ENCODE measurements at places on chromosomes 12 and 14.

DNA sequence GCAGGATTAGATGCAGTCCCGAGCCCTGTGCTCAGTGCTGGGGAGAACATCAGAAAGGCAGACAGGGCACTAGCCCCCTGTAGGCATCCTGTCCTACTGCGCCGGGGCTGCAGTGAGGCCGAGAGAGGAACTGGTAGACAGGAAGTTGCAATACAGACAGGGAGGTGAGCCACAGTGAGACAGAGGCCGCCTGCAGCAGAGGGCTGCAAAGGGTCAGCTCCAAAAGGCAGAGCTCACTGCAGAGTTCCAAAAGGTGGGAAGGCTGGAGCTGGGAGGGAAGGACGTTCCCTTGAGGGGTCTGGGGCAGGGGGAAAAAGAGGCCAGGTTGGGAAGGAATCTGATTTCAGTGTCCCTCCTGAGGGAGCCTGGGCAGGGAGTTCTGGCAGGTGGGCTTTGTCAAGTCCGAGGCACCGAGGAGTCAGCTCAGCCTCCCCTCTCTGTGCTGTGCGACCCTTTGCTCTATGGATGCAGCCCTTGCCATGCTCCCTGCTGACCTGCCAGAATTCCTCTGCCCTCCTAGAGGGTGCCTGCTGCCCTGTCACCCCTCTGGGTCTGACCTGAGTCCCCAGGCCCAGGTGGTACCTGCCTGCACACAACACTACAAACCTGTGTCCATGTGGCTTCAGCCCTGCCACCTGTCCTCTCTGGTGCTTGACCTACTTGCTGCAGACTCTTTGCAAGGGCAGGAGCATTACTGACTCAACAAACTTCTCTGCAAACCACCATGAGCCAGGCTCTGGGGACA lies 63.5 kb downstream of the PRMT8 start:
- no peak for DNase-seq

GRCh38 chr12:51774933-51775332 lies 73.6 kb downstream of the FIGNL2 start:
- DNase-seq: no peak

DNA sequence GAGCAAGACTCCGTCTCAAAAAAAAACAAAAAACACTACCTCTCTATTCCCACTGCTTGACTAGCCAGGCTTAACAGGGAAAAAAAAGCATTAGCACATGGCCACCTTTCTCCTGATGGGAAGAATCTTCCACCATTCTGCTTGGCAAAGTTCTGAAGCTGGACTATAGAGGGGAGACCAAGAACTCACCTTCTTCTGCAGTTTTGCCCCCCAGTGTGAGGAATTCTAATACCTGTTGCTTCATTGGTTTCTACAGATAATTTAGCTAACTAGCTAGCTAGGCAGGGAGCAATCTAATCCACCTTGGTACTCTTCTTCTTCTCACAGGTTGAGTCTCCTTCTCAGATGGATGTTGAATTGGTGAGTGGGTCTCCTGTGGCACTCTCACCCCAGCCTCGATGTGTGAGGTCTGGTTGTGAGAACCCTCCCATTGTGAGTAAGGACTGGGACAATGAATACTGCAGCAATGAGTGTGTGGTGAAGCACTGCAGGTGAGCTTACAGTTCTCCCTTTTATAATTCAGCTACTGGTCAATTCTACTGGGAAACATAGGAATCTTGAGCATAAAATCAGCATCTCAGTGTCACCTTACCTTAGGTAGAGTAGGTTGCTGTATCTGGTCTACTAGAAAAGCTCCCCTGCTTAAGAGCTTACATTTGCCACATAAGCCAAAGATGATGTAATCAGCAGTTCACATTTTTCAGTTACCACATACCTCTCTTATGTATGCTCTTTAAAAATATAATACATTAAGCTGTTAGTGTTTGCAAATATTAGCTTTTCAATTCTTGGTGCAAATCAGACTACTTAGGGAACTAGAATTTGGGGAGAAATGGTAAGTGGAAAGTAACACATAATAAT lies 16.0 kb downstream of the METTL3 start:
- peak; percentile 19 for DNase-seq

- DNase-seq: no peak
Observed at GRCh38 chr14:68777644-68778043, 15.2 kb downstream of the ZFP36L1 start.

GRCh38 chr14:79111987-79112501 lies 941.9 kb downstream of the NRXN3 start:
- peak; percentile 4 for DNase-seq

DNA sequence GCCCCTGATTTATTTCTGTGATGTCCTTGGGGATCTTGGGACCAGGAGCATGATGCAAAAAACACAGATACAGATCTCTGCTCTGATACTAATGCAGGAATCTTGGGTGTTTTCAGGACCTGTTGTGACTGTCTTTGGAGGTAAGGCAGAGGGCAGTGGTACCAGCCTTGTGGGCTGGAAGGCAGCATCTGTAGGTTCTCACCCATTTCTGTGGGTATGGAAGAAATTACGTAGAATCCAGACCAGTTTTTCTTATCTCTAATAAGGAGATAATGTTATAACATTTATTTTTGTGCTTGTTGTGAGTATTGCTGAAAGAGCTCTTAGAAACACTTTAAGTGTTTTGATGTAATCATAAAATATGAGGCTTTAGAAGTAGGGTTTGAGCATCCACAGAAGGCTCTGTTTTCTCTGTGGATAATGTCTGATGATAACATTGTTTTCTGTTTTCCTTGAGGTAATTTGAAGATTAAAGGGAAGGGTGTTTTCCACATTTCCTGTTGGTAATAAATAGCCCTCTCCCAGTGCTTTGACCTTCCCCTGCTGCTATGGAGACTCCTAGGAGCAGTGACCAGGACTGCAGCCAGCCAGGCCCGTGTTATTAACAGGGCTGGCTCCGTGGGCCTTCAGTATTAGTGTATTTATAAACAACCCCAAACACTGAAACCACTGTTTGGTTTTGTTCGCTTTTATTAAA lies 9.4 kb upstream of the DCP1B start:
- no peak for DNase-seq

DNA sequence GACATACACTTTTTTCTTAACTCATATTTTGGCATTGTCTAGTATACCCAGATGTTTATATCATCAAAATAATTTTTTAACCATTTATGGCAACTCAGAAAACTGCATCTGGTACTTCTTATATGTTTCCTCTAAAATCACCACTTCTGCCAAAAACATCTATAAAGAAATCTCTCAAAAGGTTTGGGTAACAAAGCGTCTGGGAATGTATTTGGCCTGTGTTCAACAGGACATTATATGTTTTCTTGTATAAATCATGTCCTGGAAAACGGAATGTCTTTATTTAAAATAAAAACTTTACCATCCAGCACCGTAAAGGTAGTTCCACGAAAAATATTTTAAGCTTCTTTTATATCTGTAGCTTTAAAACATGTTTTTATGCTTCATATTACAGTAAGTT lies 36.1 kb upstream of the FBLN5 start:
- peak; percentile 59 for DNase-seq

DNA sequence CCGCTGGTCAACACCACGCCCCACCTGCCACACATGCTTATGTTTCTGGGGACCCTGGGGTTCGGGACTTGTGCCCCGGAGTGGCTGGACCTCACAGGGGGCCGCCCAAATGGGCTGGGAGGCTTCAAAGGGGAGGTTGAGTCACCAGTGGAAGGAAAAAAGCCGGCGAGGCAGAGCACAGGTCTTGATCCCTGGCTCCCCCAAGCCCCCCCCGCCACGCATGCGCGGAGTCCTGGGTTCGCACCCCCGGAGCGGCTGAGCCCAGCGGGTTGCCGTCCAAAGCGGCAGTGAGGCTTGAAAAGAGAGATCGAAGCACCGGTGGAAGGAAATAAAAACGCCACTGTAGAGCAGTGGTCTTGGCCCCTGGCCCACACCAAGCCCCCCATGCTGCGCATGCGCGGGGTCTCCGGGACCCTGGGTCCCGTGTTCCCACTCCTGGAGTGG lies 313.5 kb downstream of the ALG10 start:
- no peak for DNase-seq

- DNase-seq: no peak
Observed at GRCh38 chr14:77883131-77883846, 83.4 kb downstream of the ADCK1 start.

DNA sequence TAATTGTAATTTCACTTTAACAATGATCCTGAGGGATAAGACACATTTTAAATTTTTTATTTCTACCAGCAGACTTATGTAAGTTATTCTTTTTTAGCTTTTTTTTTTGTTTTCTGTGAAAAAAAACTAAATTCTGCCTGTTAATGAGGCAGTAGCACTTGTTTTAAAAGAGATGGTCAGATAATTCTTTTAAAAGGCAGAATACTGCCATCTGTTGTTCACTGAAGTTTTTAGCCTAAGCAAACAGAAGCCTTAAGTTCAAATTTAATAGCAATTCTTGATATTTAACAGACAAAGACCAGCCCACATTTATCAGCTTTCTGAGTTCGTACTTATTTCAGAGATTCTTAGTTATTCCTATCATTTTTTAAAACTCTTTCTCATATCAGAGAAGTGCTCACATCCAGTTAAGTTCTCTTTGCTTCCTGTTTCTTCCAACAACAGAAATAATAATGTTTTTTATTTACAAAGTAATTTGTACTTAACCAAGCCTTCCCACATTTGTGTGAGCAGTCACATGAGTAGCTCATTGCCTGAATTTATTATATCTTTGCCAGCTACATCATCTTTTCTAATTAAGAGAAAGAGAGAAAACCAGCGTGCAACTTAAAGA lies 93.4 kb upstream of the SLCO1C1 start:
- DNase-seq: peak; percentile 76

- DNase-seq: no peak
Observed at GRCh38 chr12:69620921-69621320, 10.2 kb upstream of the LRRC10 start.

GRCh38 chr12:55850893-55851292 lies 8.2 kb upstream of the MMP19 start:
- DNase-seq: peak; percentile 69

DNA sequence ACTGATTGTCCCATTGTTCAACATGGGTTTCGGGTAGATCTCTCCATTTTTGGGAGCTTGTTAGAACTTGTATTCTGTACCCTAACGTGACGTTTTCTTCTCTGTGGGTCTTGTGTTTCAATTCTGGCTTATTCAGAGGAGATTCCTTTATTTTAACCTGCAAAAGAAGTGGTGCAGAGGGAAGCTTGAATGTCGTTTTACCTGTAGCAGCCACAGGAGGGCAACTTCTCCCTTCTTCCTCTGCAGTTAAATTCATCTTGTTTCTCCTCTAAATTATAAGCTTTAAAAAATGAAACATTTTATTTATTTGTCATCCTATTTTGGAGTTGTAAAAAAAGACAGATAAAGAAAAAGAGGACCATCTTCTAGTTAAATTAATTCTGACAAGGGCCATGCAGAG lies 13.7 kb upstream of the CLEC4D start:
- DNase-seq: no peak

GRCh38 chr12:120849765-120850164 lies 54.4 kb downstream of the SPPL3 start:
- peak; percentile 51 for DNase-seq

DNA sequence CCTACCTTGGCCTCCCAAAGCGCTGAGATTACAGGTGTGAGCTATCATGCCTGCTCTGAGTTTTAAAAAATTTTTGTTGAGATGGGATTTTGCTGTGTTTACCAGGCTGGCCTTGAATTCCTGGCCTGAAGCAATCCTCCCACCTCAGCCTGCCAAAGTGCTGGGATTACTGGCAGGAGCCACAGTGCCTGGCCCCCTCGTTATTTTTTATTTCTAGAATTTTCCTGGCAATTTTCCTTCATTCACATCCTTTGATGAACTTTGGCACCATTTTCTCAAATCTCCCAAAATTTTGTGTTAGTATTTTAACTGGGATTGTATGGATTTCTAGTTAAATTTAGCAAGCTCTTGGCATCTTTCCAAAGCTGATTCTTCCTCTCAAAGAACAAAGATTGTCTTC lies 24.6 kb upstream of the SCARB1 start:
- no peak for DNase-seq

DNA sequence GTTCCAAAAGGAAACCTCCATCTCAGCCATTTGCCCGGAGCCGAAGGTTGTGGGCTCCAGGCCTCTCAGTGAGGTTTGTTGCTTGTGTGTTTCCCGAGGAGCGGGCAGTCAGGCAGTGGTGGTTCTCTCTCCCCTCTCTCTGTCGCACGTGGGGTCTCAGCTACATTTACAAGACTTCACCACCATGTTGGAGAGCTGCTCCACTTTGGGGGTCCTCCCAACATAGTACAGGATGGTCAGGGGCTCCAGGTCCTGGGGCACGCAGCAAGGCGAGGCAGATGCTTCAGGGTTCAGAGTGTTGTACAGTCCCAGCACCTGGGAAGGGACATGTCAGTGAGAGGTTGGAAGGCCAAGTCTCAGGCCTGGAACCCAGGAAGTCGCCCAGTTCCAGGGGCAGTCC lies 22.8 kb downstream of the TGFB3 start:
- no peak for DNase-seq

- peak; percentile 69 for DNase-seq
Observed at GRCh38 chr14:34227834-34228649, 234.0 kb downstream of the SPTSSA start.

DNA sequence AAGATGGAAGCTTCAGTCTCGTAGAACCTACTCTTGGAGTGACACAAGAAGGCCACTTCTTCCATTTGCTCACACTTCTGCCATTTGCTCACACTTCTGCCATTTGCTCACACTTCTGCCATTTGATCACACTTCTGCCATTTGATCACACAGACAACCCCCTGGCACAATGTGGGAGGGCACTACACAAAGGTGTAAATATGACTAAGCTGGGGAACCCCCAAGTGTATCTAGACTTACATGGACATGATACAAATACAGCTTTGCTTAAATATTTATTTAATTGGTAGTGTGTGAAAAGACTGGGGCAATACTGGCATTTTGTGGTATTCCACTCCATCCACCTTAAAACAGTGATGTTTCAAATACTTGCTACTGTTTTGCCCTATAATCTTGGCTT lies 296.2 kb upstream of the PPFIA2 start:
- DNase-seq: no peak

- DNase-seq: no peak
Observed at GRCh38 chr12:76694369-76694768, 69.5 kb upstream of the ZDHHC17 start.

- DNase-seq: no peak
Observed at GRCh38 chr12:86256163-86256562, at the start of gene MGAT4C. MGAT4C (minus strand) TSS chr12:86256391.

All from fibroblast of mammary gland (primary cell).